ENCODE measurements at places on chromosomes 4 and X.

DNA sequence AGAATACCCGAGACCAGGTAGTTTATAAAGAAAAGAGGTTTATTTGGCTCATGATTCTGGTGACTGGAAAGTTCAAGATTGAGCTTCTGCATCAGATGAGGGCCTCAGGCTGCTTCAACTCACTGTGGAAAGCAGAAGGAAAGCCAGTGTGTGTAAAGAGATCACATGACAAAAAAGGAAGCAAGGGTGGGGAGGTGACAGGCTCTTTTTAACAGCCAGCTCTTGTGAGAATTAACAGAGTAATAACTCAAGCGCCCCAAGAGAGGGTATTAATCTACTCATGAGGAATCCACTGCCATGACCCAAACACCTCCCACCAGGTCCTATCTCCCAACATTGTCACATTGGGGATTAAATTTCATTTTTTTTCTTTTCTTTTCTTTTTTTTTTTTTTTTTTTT, 6.3 kb upstream of the YIPF6 start:
- no peak for DNase-seq

DNA sequence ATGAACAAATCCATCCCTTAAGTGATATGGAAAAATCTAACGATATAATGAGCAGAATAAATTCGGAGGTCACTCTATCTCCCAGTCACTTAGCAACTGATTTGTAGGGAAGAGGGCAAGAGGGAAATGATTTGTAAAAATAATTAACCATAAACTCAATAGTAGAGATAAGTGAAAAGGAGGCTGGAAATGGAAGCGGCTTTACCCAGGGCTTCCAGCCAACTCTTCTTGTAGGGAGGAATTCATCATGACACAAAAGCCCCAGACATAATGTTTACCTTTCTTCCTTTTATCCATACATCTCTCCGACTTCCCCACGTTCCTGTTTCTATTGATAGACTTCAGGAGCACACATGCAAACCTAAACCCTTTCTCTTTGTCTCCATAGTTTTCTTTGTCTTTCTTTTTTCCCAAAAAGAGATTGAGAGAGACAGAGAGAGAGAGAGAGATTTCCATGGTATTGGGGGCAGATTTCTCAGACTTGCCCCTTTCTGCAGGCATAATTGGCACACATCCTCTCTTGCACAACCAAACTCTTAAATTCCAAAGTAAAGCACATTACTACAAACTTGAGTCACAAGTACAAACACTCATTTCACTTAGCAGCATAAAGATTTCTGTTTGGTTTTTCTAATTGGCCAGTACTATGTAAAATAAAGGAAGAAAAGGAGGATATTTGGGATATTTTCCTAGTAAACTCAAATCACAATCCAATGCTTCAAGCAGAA, 140.9 kb downstream of the MAPK10 start:
- DNase-seq = no peak

- no peak for DNase-seq
Measured at GRCh38 chr4:122403861-122404260, 25.1 kb downstream of the ADAD1 start.

- no peak for DNase-seq
Measured at GRCh38 chr4:35539404-35540055, 704.8 kb downstream of the ARAP2 start.

DNA sequence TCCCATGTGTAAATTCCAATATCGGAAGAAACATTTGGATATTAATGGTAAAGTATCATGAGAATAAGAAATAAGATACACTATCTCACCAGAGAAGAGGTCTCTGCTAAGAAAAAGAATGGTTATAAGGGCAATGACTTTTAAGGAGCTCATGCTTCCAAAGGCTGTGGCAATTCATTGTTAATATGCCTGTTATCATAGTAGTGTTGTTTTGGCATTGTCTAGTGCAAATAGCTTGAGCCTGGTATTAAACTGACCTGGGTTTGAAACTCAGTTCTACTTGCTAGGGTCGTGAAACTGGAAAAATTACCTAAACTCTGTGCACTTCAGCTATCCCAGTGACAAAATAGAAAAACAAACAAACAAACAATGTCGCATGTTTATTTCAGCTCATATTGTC, 8.8 kb downstream of the HPGDS start:
- no peak for DNase-seq

DNA sequence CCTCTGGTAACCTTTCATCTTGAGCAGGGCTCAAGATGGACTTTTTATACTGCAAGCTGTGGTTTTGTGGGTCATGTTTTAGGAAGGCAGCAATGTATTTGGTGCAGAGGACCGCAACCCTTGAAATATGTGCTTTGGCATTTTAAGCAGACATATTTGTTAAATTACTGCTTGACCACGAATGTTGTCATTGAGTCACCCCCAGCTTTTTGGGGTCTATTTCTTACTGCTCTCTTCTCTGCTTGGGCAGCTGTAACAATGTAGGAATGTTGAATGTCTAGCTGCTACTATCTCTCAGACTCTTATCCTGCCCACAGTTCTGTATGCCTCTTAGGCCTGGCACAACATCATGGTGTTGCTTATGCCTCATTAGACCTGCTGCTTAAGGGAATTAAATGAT, 6.0 kb downstream of the RBPJ start:
- DNase-seq = no peak

- DNase-seq = no peak
Measured at GRCh38 chrX:77723681-77724080, 62.3 kb downstream of the ATRX start.

GRCh38 chrX:12505127-12505526, 286.1 kb upstream of the PRPS2 start:
- no peak for DNase-seq

GRCh38 chr4:165879641-165880040, 6.6 kb downstream of the TLL1 start:
- no peak for DNase-seq

- peak; percentile 18 for DNase-seq
Measured at GRCh38 chrX:155263854-155264628, at the start of gene RAB39B. Gene RAB39B, minus strand, starts transcription at chrX:155264491. Its CDS starts 203 bp downstream, at chrX:155264288.

DNA sequence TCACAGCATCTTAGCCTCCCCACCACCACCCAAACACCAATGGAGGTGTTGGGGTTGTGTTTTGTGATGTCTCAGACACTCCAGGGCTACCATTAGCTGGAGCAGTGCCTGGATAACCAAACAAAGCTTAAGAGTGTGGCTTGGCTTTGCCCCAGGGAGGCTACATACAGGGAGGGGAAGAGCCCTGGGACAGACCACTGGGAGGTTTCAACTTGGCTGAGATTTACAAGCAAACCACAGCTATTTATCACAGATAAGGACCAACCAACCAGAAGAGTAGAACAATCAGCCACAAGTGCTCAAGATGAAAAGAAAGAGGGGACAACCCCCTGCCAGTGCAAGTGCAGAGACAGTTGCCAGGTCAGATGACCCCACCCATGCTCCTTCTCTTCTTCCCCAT, 24.1 kb downstream of the SOX3 start:
- DNase-seq = no peak

DNA sequence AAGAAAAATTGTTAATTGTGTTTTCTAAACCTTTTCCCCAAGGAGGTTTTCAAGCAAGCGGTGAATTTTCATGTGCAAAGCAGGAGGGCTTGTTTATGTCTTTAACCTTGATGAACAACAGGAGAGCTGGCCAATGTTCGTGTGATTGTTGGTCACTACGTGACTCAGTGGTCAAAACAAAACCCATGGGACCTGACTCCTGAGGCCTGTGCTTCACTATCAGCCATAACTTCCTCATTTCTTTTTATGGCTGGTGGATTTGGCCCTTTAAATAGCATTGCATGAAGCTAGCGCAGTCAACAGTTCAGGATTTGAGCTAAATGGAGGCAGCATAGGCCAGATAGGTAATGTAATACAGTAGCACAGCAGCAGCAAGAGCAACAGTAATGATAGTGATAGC, 80.5 kb downstream of the MID1IP1 start:
- DNase-seq = no peak

DNA sequence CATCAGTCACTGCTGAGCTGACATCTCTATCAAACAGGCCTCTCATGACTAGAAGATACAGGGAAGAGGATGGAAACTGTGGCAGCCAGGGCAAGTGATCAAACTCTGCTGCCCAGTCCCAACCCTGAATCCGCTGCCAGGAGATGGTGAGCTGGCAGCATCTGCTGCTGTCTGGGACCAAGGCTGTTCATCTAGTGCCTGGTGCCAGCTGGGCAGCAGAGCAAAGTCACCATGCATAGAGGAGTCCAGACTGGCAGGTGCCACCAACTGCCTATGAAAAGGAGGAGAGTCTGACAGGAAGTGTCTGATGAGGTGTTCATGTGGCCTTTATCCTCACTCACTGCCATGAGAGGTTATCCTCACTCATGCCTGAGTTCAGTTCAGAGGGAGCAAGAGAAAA, 518.9 kb downstream of the MID1IP1 start:
- DNase-seq = no peak

GRCh38 chr4:76147454-76148141, 599 bp downstream of the NUP54 start:
- peak; percentile 54 for DNase-seq

- DNase-seq = no peak
Measured at GRCh38 chr4:8589823-8590545, 2.6 kb upstream of the CPZ start.

- no peak for DNase-seq
Measured at GRCh38 chrX:115226929-115227328, 7.0 kb downstream of the LRCH2 start.

- no peak for DNase-seq
Measured at GRCh38 chr4:138310498-138310897, 68.3 kb upstream of the SLC7A11 start.

GRCh38 chrX:101415180-101416145, 7.4 kb downstream of the HNRNPH2 start:
- DNase-seq = peak; percentile 46

DNA sequence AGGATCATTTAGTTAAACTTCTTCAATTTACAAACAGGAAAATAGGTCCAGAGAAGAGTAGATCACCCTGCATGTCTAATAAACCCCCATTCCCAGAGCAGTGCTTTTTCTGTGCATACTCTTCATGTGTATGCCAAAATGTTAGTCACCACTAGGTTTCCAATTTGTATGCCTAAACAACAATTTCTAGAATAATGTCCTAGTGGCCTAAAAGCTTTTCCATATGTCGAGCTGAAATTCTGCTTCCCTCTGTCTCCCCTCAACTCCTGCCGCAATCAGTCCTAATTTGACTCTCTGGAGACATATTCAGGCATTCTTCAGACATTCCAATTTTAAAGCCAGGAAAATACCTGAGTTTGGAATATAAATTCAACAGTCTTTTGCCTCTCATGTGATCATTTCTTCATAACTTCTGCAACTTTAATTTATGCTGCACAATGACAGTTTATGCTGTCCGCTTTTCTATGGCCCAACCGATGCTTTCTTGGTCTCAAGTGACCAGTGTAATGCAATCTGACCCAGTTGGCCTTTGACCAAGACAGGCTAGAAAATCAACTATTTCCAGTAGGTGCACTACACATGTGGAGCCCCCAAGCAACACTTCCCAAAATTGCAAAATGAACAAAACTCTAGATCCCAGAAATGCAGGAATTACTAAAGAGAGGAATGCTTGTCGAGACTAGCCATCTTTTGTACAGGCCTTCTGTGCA, 122.9 kb upstream of the FMR1 start:
- DNase-seq = no peak

GRCh38 chr4:2619459-2619858, 83.0 kb downstream of the FAM193A start:
- no peak for DNase-seq

DNA sequence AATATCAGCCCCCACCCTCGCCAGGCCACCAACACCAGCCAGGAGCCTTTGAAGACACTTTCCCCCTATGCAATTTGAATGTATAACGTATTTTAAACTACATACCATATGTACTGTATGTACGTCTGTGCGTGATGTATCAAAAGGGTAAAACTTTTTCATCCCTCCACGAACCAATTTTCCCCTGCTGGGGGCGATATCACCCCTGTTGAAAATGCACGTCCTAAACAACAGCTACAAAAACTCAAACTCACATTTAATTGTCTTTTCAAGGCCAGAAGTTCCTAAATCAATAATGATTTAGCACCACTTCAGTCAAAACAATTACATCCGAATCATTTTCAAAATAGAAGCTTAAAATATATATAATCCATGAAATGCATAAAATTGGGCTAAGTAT, 1.4 kb downstream of the VEGFD start:
- no peak for DNase-seq
